ENCODE measurements at places on chromosomes 1 and 21.

DNA sequence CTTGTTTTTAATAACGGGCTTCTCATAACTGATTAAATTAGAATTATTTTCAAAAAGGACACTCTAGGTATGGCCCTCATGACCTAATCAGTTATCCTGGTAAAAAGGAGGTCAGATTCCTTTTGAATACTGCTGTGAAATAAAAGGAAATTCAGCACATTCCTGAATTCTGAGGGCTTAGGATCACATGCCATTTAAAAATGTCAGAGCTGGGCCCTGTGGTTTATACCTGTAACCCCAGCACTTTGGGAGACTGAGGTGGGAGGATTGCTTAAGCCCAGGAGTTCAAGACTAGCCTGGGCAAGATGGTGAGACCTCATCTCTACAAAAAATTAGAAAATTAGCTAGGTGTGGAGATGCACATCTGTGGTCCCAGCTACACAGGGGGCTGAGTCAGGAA lies 18.0 kb upstream of the RABGGTB start:
- no peak for DNase-seq

DNA sequence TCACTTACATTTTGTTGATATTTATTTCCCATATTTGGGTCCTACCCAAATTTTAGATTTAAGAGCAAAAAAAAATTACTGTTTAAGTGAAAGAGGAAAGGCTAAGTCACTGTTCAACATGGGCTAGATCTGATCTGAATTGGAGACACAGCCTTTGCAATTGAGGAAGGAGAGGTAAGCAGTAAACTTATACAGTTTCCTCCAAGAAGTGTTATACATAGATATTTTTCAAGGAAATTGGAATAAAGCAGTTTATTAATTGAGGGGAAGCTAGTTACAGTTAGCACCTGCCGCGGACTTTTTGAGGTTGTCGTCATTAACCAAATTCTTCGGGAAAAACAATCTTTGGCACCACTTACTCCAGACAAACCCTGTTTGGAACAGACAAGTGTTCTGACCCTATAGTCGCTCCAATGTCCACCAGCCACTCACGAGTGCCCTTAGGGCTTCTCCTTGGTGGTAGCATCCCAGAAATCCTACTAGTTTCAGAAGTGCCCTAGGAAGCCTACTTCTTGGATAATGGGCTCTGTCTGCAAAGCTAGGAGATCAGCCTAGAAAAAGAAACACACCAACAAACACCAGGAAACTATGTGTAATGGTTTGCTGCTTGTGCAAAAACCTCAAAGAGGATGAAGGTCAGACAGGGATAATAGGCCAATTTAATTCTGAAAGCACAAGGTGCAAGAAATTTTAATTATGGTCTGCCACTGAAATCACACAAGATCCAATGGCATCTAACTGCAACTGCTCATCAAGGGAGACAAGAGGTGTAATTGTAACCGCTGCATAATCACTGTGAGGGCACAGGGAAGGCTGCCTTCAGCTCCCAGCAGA lies 2.5 kb downstream of the WLS start:
- DNase-seq: no peak

GRCh38 chr1:17193222-17194132 lies 11.5 kb upstream of the PADI1 start:
- no peak for DNase-seq

DNA sequence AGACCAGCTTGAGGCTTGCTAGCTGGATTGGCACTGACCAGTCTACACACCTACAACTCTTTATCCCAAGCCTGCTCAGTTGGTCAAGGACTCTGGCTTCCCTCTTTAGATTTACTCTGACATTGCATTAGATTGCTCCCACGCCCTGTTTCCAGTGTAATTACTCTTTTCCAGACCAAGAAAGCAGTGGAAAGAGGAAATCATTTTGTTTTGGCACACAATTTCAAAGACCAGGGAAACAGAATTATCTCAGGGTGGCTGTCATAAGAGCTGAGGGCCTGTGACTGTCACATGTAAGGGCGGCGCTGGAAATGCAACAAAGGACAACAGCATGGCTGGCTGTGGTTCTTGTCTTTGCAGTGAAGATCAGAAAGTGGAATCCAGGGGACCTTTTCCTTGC lies 302.7 kb downstream of the HHAT start:
- no peak for DNase-seq

DNA sequence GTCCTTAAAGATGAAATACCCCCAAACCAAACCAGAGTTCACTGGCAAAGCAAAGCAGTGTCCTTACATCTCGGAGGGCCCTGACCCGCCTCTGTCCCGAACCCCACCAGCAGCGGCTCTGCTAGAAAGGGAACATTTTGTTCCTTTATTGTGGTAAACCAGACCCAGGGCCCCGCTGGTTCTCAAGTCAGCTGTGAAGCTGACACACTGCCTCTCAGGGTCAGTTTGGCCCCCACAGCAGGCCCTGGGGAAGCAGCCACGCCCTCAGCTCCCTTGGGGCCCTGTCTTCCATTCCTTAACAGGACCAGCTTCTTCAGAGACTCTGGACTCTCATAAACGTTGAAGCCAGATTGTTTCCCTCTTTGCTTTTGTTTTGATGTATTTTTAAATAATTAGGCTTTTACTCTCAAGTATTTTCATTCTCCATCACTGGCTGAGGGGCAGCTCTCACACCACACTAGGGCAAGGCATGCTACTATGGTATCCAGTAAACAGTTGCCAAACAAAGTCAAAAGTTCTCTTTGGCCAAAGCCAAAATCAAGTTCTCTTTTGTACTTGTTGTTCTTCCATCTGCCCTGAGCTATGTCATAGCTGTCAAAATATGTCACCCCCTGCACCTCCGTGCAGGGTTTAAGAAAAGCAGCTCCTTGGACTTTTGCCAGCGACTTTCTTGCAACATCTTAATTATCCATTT lies 61.1 kb upstream of the ANGPTL1 start:
- DNase-seq: no peak

DNA sequence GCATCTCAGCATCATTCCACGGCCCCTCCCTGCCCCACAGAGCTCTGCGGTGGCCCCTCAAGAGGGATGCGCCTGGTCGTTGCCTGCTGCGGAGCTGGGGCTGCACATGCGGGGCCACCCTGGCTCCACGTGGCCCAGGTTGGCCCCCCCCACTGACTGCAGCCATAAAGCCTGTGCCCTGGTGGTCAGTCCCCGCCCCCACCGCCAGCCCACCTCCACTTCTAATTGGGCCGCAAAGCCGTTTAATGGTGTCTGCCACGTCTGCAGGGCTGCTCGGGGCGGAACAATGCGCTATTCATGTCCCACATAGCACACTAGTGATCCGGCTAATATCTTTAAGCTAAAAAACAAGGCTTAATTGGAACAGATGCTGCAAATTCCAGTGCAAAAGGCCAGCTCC lies 33.5 kb upstream of the ACTRT2 start:
- DNase-seq: no peak

DNA sequence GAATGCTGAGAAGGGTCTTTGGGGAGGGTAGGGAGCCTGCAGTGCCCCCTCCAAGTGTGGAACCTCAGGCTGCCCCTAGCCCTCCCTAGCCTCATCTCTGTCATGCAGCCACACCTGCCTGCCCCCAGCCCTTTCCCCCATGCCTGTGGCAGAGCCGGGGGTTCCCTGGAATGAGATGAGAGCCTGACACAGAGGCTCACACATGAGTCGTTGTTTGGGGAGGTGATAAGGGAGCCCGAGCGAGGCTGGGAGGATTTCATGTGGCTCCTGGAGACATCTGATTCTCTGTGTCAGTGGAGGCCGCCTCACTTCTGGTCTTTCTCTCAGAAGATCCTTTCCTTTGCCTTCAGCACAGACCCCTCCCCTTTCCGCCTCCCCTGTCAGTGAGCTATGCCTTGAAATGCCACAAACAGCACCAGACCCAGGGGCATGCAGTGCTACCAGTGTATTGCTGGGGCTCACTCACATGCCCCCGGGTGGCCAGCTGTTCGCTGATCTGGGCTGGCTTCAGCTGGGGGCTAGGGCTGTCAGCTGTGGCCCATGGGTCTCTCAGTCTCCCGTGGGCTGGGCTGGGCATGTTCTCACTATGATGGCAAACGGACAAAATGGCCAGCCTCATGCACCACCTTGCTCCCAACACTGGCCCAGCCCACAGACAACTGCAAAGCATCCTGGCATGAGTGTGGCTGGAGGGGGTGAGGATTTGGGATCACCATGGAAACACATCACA lies 102.6 kb downstream of the AJAP1 start:
- DNase-seq: no peak

DNA sequence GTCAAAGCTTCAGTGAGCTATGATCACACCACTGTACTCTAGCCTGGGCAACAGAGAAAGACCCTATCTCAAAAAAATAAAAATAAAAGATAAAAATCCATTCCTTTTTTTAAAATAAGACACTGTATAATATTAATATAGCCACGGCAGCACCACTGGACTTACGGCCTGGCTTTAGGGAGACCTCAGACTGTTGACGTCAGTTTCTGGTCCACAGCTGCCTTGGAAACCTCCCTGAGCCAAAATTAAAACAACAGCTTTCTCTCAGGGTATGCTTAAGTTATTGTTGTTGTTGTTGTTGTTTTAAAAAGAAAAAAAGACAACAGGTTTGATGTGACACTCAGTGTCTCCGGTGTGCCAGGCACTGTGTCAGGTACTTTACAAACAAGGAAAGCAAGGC lies 42.0 kb downstream of the CAPZB start:
- no peak for DNase-seq

GRCh38 chr21:39116761-39117439 lies 66.4 kb downstream of the PSMG1 start:
- no peak for DNase-seq

GRCh38 chr1:107664982-107665925 lies 299.7 kb downstream of the VAV3 start:
- DNase-seq: no peak

- DNase-seq: no peak
Observed at GRCh38 chr1:151011154-151011850, 3.1 kb downstream of the PRUNE1 start.

DNA sequence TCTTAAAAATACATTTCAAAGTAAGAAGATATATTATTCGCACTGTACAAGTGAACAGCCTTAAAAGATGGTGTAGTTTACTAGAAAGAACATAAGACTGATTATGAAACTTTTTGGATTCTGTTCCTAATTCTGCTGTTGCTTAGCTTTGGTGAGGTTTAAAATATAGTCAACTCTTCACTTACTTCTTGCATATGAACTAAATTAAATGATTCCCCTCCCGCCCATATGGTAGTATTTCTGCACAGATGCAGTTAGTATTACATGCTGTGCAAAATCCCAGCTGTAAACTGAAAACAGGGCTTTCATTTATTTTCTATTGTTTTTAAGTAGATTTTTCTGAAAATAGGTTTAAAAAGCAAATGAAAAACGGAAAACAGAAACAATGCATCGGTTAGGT lies 345.4 kb upstream of the NCAM2 start:
- DNase-seq: no peak
